ENCODE measurements at places on chromosomes 1 and 21.

DNA sequence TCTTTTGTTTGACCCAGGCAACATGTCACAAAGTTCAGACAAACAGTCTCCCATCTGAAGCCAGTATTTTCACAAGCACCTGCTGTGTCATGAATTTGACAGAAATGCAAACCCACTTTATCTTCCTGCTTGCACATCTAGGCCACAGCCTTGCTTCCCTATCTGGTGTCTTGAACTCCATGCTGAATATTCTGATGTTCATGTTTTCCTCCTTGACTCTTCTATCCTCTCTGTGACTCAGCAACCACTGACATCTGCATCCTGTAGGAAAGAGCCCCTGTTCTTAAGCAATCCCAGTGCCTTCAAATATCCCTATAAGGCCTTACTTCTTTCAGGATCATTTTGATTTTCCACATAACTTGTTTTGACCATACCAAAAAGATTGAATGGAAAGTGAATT lies 6.5 kb downstream of the CD55 start:
- DNase-seq: no peak

DNA sequence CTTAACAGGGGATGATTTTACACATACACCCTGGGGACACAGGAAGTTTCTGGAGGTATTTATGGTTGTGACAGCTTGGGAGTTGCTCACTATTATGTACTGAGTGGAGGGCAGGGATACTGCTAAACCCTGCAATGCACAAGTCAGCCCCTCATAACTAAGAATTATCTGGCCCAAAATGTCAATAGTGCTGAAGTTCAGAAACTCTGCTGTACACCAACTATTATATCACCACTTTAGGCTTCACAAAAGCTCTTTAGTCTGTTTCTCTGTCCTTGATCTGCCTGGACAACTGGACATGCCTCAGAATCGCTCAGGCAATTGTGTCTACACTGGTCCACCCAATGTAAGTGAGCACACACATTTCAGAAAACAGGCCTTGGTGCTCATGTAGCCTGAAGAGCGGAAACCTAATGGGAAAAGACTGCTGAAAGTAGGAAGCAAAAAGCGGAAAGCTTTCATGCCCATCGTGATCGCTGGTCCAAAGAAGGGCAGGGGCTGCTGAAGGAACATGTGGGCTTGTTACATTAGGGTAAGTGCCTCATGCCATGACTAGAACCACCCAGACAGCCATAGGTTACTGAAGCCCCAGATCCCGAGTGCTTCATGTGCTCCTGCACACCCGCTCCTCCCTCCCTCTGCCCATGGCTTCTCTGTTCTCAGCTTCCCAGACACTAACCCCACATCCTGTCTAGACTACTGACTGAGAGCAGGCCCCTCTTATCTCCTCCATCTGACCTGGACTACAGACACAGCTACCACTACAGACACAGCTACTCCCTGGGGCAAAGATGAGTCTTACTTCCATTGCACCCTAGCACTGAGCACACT lies 73.5 kb downstream of the LRIG2 start:
- DNase-seq: no peak

GRCh38 chr1:209869291-209870149 lies 41.7 kb downstream of the UTP25 start:
- no peak for DNase-seq

DNA sequence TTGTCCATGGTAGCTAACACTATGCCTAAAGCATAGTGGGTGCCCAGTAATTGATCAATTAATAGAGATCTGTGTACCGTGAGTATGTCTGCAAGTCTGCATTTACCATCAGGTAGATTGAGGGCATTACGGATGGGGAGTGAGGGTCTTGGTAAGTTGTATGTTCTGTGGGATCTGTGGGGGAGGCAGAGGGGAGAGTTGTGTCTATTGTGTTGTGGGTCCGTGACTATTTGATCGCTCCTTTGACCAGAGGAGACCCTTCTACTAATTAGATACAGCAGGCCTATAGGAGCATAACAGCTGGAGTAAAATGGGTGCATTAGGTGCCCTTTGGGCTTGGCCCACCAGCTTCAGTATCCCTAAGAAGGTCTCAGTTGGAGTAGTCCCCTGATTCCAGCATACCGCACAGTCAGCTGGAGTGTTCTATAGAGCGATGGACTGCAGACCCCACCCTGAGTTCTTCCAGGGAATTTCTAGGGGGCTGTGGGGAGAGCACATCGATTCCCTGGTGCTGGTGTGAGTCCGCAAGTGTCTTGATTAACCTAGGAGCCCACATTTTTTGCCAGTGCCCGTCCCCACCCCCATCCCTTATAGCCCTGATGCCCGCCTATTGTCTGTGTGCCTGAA lies 55.9 kb downstream of the RHBG start:
- DNase-seq: no peak

DNA sequence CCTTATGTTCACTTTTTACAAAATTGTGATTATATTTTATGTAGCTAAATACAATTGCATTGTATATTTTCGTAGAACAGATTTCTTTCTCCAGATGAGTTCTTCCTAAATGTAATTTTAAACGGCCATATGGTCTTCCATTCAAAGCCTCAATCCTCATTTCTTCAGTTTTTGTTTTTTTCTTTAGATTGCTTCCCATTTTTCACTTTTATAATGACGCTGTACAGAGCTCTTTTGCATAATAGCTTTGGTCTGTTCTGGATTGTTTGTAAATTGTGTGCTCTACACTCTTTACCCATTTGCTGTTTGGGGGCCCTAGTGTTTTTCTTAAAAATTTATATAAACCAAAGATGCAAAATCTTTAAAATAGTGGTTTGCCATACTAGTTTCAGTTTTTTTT lies 27.8 kb downstream of the AVPR1B start:
- DNase-seq: no peak

- no peak for DNase-seq
Measured at GRCh38 chr1:61102041-61102440, 19.7 kb downstream of the NFIA start.

DNA sequence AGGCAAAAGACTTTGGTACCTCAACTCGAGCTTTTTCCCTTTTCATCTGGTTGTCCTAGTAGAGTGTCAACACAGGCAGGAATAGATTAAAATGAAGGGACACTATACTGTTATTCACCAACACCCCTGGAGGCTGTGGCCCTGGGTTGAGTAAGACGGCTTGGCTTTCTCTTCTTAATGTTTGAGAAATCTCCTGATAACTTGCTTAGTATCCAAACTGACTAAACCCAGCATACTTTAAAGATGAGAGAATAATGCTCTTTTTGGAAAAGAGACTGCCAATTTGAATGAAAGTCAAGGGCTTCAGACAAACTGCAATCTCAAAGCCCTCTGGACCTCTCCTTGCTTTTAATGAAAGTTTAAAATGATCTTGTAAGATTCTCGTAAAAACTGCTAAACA lies 2.6 kb upstream of the SLC30A1 start:
- DNase-seq: no peak

Data from stimulated activated CD8-positive, alpha-beta memory T cell treated with anti-CD3 and anti-CD28 coated beads, Interleukin-7, amount 100 ng/mL, for 1 hour (primary cell).